ENCODE measurements at places on chromosomes 2 and 18.

DNA sequence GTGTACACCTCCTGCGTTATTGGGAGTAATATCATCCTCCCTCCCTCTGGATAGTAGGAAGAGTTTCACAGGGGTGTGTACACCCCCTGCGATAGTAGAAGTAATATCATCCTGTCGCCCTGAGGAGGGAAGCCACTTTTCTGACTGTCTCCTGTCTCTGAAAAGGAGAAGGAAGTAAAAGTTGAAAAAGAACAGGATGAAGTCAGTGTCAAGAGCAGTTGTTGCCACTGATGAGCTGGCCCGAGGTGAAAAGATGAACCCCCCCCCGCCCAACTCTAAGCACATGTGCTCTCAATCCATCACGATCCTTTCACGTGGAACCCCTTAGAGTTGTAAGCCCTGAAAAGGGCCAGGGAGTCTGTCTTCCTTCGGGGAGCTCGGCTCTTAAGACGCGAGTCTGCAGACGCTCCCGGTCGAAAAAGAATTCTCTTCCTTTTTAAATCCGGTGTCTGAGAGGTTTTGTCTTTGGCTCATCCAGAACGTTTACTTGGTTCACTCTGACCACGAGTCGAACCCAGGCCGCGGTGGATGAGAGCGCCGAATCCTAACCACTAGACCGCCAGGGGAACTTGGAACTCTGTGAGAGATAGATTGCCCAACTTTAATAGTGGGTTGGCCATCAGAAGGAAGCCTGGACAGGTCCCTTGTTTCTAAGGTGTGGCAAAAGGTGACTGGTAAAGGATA is 22.4 kb upstream of the NAGK start:
- peak; percentile 37 for DNase-seq

DNA sequence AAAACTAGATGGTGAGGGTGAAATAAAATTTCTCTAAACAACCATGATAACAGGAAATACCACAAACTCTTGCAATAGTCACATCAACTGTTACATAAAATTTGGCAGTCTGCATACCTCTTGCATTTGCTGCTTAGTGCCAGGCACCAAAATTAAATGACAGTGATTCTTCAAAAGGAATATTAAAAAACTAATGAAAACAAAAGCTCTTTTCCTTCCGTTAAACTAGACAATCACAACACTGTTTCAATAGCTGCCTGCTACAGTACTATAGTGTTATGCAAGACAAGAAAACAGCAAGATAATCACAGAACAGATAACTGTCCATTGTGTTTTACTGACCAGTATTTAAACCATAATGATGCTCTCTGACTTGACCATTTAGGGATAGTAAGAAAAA is 239.0 kb upstream of the SMAD7 start:
- no peak for DNase-seq

- DNase-seq: no peak
Measured at GRCh38 chr18:23532848-23533247, 29.5 kb downstream of the RMC1 start.

GRCh38 chr2:128403814-128404708 is 85.4 kb upstream of the HS6ST1 start:
- DNase-seq: no peak

GRCh38 chr2:30649278-30649677 is 158.0 kb downstream of the CAPN13 start:
- no peak for DNase-seq

- no peak for DNase-seq
Measured at GRCh38 chr2:28338831-28339321, 53.8 kb upstream of the FOSL2 start.

DNA sequence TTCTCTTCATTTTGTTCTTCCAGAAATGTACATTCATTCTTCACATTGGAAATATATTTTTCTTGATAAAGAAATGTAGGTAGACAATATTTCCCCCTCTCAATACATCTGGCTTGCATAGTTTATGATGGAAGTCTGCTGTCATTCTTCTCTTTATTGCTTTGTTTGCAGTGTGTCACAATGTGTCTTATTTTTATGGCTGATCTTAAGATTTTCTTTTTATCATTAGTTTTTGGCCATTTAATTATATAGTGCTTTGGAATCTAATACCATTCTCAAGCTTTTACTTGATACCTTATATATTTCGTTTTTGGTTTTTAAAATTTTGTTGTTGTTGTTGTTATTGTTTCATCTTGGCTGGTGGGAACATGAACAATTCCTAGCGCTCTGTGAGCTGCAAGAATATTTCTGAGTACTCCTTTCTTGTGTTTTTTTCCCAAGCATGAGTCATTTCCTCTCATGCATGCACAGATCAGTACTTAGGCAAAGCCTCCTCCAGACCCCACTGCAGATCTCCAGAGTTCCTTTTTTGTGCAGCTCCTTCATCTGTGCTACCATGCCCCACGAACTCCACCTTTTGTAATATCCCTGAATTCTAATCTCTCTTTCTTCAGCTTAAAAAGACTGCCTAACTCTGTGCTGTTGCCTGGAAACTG is 13.7 kb upstream of the MMADHC start:
- peak; percentile 27 for DNase-seq

DNA sequence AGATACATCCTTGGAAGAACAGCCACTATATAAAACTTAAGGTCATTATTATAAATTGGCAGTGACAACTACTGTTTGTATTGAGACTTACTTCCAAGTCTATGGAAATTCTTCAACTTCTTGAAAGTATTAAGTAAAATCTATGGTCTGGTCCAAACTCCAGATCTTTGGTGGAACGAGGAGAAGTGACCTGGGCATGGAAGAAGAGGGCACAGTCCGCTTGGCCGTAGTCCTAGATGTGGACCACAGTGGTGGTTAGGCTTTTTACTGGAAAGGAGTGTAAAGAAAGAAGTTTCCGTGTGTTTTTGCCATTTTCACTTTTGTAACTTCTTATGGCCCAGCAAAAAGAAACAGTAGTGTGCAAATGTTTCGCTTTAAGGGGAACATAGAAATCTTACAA is 9.8 kb downstream of the RAB12 start:
- DNase-seq: no peak

DNA sequence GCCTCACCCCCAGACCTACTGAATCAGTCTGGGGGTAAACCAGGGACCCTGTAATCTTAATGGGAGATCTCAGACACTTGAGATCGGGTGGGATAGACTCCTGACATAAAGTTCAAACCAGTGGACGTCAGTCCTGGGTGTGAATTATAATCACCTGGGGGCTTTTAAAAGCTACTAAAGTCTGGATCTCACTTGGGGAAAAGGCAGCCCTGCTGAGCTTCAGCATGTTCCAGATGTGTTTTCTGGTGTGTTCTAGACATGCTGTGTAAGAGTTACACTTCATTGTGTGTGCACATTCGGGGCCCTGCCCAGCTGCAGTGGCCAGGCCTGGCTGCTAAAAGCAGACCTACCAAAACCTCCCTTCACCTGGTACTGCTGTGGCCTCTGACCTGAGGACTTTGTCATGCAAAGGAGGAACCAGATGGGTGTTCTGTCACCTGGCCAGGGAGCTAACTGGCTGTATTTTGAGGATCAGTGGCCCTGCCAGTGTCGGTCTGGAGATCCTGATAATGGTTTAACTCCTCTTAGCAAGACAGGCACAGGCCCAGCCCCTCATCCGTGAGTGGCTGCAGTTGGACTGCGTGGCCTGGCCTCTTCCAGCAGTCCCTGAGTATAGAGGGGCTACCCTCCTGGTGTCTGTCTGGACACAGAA is 10.6 kb downstream of the RRM2 start:
- DNase-seq: no peak

DNA sequence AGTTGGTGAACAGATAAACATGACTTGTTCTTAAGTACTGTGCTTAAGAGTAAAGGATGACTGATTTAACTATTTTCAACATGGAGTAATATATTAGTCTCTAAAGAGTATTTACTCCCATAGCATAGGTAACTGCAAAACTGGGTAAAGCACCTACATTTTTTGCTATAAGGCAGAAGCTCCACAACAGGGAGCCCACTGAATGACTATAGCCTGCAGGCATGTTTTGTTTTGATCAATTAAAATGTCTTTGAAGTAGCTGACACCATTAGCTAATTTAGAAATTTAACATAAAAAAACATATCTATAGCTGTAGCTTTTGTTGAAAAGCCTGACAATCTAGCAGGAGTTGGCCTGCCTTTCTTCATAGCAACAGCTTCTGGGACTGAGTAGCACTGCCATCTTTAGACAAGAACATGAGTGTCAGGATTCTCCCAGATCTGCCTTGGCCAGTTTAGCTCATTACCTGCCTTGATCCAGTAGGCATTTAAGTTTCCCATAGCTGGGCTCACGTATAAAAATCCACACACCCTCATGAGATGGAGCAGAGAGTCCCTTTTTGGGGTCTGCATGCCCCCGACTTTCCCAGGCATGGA is 1935.1 kb upstream of the PIK3C3 start:
- no peak for DNase-seq

- peak; percentile 83 for DNase-seq
Measured at GRCh38 chr2:187547353-187547979, 6.8 kb downstream of the TFPI start.

DNA sequence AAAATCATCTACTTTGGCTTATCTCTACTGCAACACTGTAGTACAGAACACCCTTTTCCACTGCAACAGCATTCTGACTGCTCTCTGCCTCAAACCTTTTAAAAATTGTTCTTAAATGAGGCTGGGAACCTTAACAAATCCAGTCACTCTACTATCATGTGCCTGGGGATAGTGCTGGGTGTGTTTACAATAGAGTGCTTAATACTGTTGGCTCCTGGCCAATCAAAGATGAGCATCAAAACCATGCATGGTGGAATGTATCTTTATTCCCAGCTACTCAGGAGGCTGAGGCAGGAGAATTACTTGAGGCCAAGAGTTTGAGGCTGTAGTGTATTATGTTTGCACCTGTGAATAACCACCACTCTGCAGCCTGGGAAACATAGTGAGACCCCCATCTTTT is 7.4 kb downstream of the ANKAR start:
- no peak for DNase-seq

GRCh38 chr2:61177727-61178549 is 15.9 kb downstream of the C2orf74 start:
- peak; percentile 47 for DNase-seq

- peak; percentile 75 for DNase-seq
Measured at GRCh38 chr2:108267101-108267500, 21.6 kb upstream of the SULT1C2 start.

- no peak for DNase-seq
Measured at GRCh38 chr2:215507836-215508235, 72.0 kb upstream of the FN1 start.

DNA sequence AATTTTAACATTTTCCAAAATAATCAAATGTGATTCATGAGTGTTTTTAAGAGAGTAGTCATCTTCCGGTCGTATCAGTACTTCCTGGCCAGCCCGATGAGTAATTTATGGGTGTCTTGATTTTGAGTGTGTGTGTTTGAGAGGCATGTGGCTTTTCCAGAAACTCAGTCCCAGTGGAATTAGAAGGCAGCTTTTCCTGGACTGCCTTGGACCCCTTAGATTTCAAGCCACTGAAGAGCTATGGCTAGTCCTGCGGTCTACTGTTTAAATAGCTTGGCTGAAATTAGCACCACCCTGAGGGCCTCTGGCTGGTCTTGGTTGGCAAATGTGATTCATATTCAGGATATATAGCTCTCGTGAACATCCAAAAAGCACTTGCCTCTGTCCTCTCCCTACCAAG is 59.4 kb downstream of the HK2 start:
- no peak for DNase-seq

GRCh38 chr2:238739668-238740067 is 108.2 kb upstream of the TWIST2 start:
- no peak for DNase-seq

DNA sequence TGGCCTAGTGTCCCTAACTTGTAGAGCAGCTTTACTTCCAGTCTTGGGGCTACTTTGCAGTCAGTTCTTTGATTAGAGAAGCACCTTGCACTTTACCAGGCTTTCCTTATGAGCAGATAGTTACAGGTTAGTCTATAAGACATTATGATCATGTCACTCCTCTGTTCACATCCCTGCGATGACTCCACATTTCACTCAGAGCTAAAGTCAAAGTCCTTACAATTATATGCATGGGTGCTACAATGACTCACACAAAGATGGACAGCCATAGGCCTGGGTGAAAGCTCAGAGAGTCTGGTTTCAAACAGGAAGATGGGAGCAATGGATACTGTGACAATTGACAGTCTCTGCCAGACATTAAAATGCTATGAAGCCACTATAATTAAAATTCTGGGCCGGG is 27.1 kb upstream of the SSB start:
- no peak for DNase-seq

DNA sequence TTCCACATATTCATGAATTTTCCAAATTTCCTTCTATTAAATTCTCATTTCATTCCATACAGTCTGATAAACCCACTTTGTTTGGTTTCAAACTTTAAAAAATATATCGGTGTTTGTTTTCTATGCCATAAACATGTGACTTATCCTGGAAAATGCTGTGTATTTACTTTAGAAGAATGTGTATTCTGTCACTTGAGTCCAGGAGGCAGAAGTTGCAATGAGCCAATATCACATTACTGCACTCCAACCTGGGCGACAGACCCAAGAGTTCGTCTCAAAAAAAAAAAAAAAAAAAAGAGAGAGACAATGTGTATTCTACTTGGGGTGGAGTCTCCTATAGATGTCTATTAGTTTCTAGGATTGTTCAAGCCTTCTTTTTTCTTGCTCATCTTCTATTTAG is 31.8 kb downstream of the MBD5 start:
- no peak for DNase-seq

- DNase-seq: no peak
Measured at GRCh38 chr2:8552293-8552801, 129.5 kb upstream of the ID2 start.

GRCh38 chr18:62198259-62198658 is 11.2 kb downstream of the RELCH start:
- peak; percentile 9 for DNase-seq

DNA sequence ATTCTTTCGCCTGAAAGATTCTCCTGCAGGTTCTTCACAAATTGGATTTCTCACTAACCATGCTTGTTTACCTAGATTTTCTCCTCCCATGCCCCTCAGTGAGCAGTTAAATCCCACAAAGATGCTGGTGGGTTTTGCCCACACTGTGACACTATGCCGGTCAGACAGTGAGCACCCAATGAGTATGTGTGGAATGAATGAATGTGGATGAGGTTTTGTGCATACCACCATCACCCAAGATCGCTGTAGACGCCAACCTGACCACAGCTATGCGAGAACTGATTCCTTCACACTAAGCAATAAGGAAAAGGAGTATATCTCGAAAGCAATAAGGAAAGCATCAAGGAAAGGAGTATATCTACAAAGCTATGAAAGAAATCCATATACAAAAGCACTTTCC is 116.7 kb downstream of the PID1 start:
- no peak for DNase-seq

GRCh38 chr2:76998152-76998551 is 524.0 kb downstream of the LRRTM4 start:
- DNase-seq: no peak

GRCh38 chr2:62577994-62578781 is 72.2 kb upstream of the TMEM17 start:
- no peak for DNase-seq

DNA sequence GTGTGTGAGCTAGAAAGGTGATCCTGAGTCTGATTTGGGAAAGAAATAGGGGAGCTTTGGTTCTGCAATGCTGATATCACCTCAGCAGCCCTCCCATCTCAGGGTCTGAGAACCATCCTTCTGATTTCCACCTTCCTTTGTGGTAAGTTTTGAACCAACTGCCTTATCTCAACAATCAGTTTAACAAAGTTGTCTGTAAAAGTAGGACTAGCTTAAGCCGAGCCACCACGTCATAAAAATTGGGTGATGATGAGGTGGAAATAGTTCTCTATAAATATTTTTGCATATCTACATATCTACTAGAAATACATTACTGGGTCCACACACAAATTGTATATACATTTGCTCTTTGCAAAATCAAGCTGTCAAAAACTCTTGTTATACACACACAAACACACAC is 1.1 kb downstream of the SULT1C4 start:
- no peak for DNase-seq
